ENCODE measurements at places on chromosomes 1 and 21. TPM values are rescaled to one million over a fixed set of nuclear protein-coding genes. Genes with fewer than 3 reads are reported as not detected.

- no peak for DNase-seq
Measured at GRCh38 chr1:223870617-223871574, 25.1 kb upstream of the TP53BP2 start.

AADACL4 gene
- not detected for total RNA-seq

- no peak for DNase-seq
Measured at GRCh38 chr1:208030288-208031091, 119.6 kb upstream of the CD34 start.

DNA sequence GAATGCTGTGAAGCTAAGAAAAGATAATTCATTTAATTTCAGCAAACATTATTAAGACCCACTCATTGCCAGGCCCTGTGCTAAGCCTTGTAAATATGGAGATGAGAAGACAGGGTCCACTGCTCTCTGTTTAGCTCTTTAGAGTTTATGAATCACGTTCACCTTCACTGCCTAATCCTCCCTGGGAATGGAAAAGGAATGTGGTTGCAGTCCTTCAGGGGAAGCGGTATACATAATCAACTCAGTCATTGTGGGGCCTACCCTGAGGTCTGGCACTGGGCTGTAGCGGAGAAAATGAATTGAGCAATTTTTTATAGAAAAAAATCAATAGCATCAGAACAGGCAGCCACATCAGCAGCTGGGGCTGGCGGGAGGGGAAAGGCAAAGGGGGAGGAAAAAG is 412.1 kb upstream of the NFIA start:
- DNase-seq: no peak

TMEM200B gene
- 0.94 TPM for total RNA-seq

- no peak for DNase-seq
Measured at GRCh38 chr1:100720101-100720500, 559 bp downstream of the VCAM1 start.

DNA sequence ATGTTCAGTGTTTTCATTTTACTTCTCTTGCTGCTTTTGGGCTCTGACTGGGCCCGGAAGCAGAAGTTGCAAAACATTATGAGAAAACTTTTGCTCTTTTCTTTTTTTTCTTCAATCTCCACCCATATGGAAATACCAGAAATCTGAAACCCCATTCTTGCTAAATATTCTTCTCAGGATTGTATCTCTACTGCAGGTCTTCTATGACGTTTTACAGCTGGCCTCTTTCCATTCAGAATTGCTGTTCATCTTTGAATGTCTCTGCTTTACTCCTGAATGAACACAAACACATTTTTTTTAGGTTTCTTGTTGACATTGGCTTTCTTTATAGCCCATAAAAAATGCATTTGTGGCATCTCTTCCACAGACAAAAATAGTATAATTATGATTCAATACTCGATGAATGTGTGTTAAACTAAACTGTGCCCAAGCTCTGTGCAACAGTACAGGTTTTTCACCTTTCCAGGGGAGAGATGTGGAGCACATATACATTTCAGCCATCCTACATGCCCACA is 18.8 kb downstream of the PTPRC start:
- no peak for DNase-seq

- DNase-seq: no peak
Measured at GRCh38 chr1:172939475-172939874, 111.3 kb downstream of the TNFSF18 start.

MRPL39 gene
- total RNA-seq: 32.3 TPM

GRCh38 chr1:21914450-21914849 is 22.7 kb downstream of the HSPG2 start:
- DNase-seq: no peak

DNA sequence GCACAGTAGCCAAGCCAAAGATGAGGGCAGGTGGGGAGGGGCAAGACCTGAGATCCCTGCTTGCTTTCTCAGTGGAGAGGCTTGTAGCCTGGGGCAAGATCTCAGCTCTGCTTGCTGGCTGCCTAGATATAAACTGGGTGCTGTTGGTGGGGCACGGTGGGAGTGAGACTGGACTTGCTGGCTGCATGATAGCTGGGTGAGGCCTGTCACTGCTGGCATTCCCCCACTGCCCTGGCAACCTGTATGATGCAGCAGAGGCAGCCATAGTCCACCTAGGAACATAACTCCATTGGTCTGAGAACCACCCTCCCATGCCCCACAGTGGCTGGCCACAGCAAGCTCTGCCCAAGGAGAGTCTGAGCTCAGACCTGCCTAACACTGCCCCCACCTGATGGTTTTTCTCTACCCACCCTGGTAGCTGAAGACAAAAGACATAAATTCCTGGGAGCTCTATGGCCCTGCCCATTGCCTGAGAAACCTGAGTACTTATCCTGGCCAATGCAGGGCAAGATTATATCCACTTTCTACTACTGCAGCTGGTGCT is 261.9 kb upstream of the DEPDC1 start:
- no peak for DNase-seq

DNA sequence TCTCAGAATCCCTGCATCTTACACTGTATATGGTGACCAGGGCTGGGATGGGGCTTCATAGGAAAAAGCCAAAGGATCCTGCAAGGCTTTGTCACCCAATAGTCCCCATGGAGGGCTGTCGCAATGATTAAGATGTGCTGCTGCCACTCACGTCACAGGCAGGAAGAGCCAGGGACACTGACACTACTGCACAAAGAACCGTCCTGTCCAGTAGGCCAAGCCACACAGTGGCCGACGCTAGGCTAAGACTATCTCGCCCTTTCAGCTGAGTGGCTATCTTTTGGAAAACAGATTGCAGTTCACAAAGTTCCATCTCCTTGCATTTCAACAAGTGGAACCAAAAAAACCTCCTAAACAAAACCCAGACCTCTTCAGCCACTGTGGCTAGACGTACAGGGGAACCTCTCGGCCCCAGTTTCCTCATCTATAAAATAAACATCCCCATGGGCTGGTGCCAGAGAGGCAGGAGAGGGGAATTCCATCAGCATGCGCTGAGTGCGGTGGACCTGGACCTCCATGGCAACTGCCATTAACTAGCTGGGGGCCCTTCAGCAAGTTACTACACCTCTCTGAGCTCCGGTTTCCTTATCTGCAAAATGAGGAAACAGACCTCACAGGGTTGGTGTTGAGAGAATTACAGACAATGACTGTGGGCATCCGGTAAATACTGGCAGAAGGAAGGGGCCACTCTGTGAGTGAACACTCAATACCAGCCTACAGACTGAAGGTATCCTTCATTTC is 8.7 kb downstream of the CAPZB start:
- no peak for DNase-seq

GRCh38 chr1:198798923-198799386 is 160.1 kb downstream of the PTPRC start:
- DNase-seq: no peak

DNA sequence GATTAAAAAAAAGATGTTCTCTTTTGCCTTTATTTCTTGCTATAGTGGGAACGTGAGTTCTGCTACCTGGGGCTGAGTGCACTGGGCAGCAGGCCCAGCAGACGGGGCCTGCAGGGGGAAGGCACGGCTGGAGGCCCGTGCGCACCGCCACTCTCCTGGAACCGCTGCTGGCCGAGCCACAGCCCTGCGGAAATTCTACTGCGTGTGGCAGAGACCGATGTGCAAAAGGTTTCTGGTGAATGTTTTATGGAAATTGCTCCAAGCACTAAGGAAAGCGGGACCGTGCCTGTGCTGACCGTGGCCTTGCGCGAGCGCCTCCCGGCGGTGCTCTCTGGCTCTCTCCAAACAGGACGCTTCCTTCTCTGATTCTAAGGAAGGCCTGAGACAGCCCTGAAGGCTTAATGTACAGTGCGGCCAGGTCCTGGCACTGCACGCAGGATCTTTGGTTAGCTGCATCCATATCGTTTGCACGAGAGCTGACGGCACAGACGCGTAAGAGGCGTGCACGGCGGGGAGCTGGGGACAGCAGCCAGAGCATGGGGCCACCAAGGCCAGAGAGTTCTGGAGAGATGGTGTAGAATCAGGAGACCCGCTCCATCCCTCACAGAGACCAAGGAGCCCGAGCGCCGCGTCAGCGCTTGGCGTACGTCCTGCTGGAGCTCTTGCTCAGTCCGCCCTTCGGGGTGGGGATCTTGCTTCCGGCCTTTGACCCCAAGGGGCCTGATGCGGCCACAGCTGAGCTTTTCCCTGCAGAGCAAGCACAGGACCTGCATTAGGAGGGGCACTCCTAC is 18.7 kb upstream of the LRRC47 start:
- DNase-seq: no peak

DNA sequence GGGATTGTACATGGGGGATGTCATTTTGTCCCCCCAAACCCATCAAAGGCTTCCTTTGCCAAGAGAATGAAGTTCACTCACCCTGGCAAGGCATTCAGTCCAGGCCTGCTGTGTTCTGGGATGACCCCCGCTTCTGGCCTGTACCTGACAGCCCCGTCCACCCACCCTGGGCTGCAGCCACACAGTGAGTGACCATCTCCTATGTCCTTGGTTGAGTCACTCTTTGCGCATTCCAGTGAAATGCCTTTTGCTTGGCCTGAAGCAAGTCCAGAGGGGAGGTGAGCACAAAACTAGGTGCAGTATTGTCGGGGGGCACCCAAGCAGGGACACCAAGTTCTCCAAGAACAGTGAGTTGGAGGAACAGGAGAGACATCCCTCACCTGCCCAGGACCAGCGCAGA is 10.2 kb downstream of the TMPRSS3 start:
- DNase-seq: no peak

GRCh38 chr1:182670032-182670749 is 14.2 kb downstream of the RGS8 start:
- DNase-seq: no peak

DNA sequence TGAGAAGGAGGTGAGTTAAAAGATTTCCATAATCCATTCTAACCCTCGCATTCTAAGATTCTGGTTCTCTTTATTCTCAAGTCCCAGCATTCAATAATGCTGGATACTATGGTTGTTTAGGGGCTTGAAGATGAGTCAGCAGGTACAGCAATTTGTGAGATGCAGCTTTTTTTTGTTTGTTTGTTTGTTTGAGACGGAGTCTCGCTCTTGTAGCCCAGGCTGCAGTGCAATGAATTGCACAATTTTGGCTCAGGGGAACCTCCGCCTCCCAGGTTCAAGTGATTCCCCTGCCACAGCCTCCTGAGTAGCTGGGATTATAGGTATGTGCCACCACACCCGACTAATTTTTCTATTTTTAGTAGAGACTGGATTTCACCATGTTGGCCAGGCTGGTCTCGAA is 23.3 kb downstream of the EIF4G3 start:
- no peak for DNase-seq

- no peak for DNase-seq
Measured at GRCh38 chr1:248114890-248115289, 19.9 kb downstream of the OR2L13 start.

DNA sequence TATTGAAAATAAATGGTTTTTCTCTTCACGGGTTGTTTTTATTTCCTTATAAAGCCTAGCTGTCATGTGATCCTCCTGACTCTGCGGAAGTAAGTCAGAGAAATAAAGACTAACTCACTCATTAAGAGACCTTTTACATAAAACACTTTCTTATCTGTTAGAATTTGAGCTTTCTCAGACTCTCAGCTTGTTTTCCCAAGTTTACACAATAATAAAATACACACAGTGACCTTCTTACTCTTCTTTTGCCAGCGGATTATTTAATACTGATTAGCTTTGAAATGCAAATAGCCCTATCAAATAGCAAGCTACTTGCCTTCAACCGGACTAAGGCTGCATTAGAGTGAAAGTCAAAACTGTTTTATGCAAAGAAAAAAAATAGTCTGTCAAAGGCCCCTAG is 45.5 kb upstream of the CXADR start:
- DNase-seq: no peak

CYP4Z1 gene
- 0.47 TPM for total RNA-seq

- no peak for DNase-seq
Measured at GRCh38 chr1:119008483-119009311, 20.6 kb upstream of the TBX15 start.

DNA sequence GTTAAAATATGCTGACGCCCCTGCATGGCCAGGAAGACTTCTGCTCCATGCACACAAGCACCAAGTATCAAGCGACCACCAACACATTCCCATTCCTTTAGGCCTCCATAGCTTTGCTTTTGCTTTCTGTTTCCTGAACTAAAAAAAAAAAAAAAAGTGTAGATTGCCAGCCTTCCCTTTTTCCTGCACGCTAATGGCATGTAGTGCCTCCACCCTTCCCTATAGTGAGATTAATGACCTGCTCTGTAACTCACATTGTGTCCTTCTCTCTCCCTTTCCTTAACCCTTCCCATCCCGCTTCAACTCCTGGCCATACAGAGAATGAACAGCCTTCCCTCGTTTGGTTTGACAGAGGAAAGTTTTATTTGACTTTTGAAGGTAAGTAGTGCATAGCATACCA is 57.1 kb upstream of the DYNLT5 start:
- DNase-seq: no peak

- no peak for DNase-seq
Measured at GRCh38 chr1:59043796-59044195, 253.1 kb upstream of the FGGY start.

DNA sequence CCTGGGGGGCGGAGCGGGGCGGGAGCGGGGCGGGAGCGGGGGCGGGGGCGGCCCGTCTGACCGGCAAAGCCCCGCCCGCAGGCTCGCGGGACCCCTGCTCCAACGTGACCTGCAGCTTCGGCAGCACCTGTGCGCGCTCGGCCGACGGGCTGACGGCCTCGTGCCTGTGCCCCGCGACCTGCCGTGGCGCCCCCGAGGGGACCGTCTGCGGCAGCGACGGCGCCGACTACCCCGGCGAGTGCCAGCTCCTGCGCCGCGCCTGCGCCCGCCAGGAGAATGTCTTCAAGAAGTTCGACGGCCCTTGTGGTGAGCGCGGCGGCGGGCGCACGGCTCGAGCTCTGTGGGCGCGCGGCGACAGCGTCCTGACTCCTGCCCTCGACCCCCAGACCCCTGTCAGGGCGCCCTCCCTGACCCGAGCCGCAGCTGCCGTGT is 21.2 kb downstream of the AGRN start:
- no peak for DNase-seq

FCRLB gene
- 3.1 TPM for total RNA-seq

FNBP1L gene
- total RNA-seq: 280 TPM

- DNase-seq: no peak
Measured at GRCh38 chr1:222006715-222007114, 264.8 kb upstream of the DUSP10 start.

DNA sequence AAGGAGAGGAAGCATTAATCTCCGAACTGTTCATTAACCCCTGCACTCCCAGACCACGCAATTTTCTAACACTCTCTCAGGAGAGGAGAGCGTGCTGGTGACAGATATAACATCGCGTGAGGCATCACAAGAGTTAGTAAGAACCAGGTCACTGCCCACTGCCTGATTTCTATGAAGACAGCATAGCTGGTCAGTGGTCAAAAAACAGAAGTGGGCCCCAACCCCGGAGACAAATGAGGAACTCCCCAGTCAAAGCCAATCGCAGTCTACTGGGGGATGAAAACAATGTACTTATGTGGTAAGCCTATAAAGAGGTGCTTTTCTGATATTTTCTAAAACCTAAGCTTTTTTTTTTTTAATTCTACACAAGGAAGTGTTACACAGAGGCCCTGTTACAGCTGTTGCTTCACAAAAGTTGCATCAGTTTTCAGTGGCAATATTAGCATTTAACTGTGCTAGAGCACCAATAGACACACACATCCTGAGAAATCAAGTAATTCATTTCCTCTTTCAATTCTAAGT is 231.8 kb upstream of the IRF2BP2 start:
- DNase-seq: no peak

Measured in occipital lobe (tissue), 3 donors.